ENCODE measurements at places on chromosomes 2 and 18. TPM values are rescaled to one million over a fixed set of nuclear protein-coding genes. Genes with fewer than 3 reads are reported as not detected.
A peak's percentile ranks its signal among the peaks of the same experiment; 100 is the strongest.

GRCh38 chr2:137951586-137951985, 12.7 kb upstream of the HNMT start:
- no peak for DNase-seq

TEKT4 gene
- 1.5 TPM for polyA plus RNA-seq

- no peak for DNase-seq
Measured at GRCh38 chr2:225328192-225328591, 71.3 kb upstream of the NYAP2 start.

C2orf78 gene
- polyA plus RNA-seq: not detected

GRCh38 chr2:74951211-74951754, 7.2 kb upstream of the POLE4 start:
- DNase-seq: no peak

CRIM1 gene
- 31.2 TPM for polyA plus RNA-seq

C18orf63 gene
- not detected for polyA plus RNA-seq

GRCh38 chr2:120817956-120818325, 82.3 kb downstream of the GLI2 start:
- peak; percentile 30 for DNase-seq

RTP5 gene
- not detected for polyA plus RNA-seq

METTL4 gene
- polyA plus RNA-seq: 18.5 TPM

DNA sequence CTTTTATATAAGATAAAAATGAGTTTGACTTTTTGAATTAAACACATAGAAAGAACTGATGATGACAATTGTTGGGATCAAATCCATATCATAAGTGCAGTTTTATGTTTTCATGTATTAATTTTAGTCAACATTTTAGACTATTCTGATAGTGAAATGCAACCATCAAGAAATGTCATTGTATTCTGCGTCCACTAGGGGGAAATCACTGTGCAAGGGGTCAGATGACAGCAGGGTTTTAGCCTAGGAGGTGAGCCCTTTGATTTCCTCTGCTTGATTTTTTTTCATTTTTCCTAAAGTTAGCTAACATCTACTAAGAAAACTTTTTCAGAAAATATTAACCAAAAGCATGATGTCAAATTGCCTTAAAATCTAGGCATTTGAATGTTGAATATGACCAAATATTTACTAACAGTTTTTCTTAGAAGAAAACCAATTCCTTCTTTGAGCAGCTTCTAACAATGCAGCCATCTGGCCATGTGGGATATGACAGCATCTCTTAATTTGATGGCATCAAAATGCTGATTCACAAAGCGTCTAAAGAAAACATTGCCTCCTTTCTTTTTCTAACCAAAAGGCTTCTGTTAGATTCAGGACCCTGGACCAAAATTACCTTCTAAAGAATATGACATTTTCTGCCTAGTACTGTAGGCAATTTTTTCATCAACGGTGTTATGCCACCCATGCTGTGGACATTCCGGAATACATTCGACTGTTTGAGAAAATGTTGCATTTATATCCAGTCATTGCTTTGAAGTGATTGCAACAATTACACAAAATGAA, 141.5 kb downstream of the SPHKAP start:
- DNase-seq: no peak

HAT1 gene
- 69.2 TPM for polyA plus RNA-seq

GRCh38 chr2:142944721-142945120, 67.3 kb downstream of the KYNU start:
- DNase-seq: no peak

DNA sequence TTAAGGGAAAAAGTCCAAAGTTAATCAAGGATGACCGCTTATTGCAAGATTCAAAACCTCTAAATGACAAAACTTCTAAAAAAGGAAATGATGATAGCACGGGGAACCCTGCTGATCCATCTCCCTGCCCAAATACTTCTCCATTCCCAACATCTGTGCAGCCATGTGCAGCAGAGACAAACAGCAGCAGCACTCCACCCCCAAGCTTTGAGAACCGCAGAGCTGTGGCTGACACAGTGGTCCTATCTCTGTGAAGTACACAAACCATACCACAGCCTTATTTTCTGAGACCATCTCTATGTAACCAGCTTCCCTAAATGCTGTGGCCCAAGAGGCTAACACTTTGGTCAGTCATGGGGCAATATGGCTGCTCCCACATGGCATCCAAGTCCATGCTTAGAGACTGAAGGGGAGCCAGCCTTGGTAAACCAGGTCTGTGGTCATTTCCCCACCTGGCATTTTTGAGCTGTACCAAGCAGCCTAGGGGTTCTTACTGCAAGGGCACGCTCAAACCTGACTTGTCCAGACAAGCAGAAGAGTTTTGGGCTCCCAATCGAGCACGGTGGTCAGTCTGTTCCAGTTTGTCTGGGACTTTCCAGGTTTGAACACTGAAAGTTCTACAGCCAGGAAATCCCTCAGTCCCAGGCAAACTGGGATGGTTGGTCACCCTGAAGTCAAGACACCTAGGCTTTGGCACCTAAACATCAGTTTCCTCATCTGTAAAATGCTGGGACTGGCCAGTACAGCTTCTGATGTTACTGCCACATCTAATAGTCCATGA, 17.1 kb upstream of the NFE2L2 start:
- no peak for DNase-seq

- DNase-seq: no peak
Measured at GRCh38 chr18:13520306-13520705, 206.1 kb downstream of the FAM210A start.

- no peak for DNase-seq
Measured at GRCh38 chr2:230471074-230471473, 55.1 kb downstream of the SP100 start.

DNA sequence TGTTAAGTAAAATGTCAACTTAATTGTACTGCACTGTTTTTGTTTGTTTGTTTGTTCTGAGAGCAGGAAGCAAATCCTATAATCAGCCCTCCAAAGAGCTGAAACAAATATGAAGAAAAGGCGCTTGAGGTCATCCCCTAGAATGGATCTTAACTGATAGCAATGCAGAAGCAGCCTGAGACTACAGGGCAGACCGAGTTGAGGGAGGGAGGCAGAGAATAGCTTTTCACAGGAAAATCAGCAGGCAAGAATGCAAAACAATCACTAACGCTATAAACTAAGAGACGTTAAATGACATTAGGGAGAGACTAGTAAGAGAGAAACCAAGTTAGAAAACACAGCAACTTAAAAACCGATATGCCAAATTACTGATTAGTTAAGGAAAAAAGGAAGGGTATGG, 37.2 kb downstream of the GALNT1 start:
- no peak for DNase-seq

GRCh38 chr2:55010915-55011314, 39.3 kb downstream of the RTN4 start:
- no peak for DNase-seq

TTC39C gene
- polyA plus RNA-seq: 14.6 TPM

GRCh38 chr2:216352653-216353270, 19.5 kb downstream of the MARCHF4 start:
- DNase-seq: no peak

GRCh38 chr2:42618116-42618515, 49.7 kb downstream of the MTA3 start:
- no peak for DNase-seq

OXER1 gene
- 9.7 TPM for polyA plus RNA-seq

GRCh38 chr18:54947091-54947490, 12.2 kb downstream of the CCDC68 start:
- DNase-seq: no peak

MBP gene
- polyA plus RNA-seq: 9.7 TPM

DNA sequence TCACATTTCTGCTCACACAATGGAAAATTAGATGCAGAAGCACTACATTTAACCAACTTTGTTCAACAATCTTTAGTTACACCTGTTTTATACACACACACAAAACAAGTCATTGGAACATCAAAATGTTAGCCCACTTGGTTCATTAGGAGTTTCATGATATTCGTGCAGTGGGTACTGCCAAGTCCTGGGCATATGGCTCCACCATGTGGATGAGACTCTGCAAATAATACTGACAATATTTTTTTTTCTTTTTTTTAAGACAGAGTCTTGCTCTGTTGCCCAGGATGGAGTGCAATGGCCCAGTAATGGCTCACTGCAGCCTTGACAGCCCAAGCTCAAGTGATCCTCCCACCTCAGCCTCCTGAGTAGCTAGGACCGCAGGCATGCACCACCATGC, 34.5 kb upstream of the GRB14 start:
- DNase-seq: no peak

DNA sequence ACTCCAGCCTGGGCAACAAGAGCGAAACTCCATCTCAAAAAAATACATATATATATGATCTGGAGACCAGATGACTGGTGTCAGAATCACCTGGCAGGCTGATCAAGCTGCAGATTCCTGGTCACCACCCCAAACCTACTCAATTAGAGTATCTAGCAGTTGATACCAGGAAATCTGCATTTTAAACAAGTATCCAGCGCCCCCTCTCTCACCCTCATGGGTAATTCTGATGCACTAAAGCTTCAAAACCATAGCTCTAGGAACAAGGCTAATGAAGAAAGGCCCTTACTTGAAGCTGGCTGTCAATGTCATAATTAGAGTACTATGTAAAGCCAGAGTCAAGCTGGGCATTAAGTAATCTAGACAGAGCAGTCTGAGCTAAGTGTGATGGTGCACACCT, 25.0 kb upstream of the PCBP1 start:
- DNase-seq: no peak

PTH2R gene
- polyA plus RNA-seq: 0.22 TPM

DNA sequence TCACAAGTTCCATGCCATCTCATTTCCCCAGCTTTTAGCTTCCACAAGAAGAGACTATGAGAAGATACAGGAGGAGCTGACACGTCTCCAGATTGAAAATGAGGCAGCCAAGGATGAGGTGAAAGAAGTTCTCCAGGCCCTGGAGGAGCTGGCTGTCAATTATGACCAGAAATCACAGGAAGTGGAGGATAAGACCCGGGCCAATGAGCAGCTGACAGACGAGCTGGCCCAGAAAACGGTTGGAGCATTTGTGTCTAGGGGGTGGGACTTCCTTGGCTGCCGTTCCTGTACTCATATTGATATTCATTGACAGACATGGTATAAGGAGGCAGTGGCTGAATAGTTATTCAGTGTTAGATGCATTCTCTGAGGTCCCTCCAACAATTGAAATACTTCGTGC, 57.2 kb upstream of the LYPD6B start:
- no peak for DNase-seq

Data from left lung (tissue), 14 donors.